ENCODE measurements at places on chromosomes 7 and 10. TPM values are rescaled to one million over a fixed set of nuclear protein-coding genes. Genes with fewer than 3 reads are reported as not detected.

DNA sequence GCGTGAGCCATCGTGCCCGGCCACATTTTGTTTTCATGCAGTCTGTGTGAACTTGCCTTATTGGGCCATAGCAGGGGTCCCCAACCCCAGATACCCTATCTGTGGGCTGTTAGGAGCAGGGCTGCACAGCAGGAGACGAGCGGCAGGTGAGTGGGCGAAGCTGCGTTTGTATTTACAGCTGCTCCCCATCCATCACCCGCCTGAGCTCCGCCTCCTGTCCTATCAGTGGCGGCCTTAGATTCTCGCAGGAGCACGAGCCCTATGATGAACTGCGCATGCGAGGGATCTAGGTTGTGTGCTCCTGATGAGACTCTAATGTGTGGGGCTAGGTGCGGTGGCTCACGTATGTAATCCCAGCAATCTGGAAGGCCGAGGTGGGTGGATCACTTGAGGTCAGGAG, 293.9 kb downstream of the CAMK1D start:
- no peak for DNase-seq

- DNase-seq: no peak
Measured at GRCh38 chr10:62895063-62895462, 78.9 kb upstream of the EGR2 start.

- no peak for DNase-seq
Measured at GRCh38 chr10:94344522-94345122, 18.1 kb downstream of the NOC3L start.

VIPR2 gene
- 4.6 TPM for total RNA-seq

HMX3 gene
- not detected for total RNA-seq

PAPOLB gene
- 0.15 TPM for total RNA-seq

DNA sequence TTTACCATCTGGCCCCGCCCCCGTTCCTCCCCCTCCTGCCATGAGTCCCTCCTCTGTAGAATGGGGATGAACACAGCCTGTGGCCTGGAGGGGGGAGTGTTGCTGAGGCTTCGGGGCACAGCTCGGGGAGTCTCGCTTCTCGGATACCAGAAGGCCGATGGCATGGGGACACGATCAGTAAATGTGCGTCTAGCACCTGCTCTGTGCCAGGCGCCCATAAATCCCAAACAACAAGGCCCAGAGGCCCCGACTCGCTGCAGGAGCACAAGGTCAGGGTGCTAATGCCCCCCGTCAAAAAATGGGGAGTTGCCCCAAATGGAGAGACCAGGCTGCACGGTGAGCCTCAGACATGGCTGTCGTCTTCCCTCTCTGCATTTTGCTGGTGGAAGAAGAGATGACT, 40.7 kb downstream of the JAKMIP3 start:
- no peak for DNase-seq

GRCh38 chr10:31033147-31033546, 1.5 kb upstream of the ZNF438 start:
- DNase-seq: no peak

- no peak for DNase-seq
Measured at GRCh38 chr10:70084189-70084588, 31.5 kb downstream of the MACROH2A2 start.

DNA sequence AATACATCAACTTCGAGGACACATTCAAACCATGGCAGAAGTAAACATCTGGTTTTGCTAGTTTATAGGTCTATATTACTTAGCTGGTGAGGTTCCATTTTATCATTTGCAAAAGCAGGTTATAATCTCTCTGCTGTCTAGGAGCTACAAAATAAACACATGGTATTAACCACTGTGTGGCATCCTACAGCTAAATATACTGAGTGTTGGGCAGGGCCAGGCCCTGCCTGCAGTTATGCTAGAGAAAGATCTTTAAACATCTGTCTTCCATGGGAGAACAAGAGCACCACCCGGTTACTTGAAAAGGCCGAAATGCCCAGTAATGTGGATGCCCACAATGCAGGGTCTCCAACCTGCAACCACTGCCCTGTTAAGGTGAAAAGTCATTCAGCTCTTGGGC, 20.6 kb upstream of the FKBP9 start:
- DNase-seq: no peak

- no peak for DNase-seq
Measured at GRCh38 chr10:1022413-1022812, 3.2 kb downstream of the IDI2 start.

DNA sequence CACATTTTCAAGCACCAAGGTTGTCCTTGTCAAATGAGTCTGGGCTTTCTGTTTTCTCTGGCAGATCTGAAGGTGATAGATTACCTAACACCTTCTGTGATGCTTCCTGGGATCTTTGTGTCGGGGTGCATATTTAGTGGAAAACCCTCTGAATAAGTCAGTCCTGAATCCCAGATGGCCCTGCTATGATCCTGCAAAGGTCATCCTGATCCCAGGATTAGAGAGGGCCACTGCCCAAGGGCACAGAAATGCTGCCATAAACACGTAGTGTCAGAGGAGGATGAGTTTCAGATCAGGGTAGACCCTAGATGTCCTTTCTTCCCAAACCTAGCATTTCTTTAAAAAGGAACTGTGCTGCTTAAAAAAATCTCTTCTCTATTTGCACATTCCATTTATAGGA, 19.0 kb downstream of the AGR2 start:
- DNase-seq: no peak

DNA sequence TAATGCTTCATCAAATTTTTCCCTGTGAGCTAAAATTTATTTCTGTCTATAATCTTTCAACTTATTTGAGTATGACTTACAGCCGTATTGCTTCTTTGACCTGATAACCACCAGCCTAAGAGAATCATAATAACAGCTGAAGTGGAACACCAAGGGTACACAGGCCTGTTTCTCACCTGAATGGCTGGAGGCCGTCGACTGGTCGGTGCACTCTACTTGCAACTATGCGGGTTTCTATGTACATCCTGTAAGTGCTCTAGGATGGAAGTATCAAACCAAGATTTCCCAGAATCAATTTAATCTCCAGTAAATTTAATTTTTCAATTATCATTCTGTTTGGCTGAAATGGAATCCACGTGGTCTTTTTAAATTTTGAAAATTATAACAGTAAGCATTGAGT, 504.8 kb upstream of the PHF14 start:
- no peak for DNase-seq

DNA sequence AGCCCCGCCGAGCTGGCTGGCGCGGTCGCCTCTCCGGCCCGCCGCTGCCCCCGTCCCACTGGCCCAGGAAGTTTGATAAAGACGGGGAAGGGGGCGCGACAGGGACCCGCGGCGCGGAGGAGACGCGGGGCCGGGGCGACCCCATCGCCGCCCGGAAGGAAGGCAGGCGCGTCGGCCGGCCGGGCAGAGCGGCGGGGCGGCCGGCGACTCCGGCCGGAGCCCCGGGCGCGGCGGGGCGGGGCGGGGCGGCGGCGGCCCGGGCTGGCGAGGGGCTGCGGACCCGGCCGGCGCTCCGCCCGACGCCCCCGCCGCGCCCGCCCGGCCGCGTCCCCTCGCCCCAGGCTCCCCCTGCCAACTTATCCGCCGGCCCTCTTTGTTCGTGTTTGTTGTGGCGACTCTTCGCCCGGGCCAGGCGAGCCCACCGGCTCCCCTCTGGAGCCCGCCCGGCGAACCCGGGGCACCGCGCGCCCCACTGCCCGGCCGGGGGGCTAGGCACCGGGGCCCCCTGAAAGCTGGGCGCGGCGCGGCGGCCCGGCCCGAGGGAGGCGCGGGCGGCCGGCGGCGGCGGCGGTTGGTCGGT, 571 bp downstream of the KDM7A start:
- no peak for DNase-seq

DNA sequence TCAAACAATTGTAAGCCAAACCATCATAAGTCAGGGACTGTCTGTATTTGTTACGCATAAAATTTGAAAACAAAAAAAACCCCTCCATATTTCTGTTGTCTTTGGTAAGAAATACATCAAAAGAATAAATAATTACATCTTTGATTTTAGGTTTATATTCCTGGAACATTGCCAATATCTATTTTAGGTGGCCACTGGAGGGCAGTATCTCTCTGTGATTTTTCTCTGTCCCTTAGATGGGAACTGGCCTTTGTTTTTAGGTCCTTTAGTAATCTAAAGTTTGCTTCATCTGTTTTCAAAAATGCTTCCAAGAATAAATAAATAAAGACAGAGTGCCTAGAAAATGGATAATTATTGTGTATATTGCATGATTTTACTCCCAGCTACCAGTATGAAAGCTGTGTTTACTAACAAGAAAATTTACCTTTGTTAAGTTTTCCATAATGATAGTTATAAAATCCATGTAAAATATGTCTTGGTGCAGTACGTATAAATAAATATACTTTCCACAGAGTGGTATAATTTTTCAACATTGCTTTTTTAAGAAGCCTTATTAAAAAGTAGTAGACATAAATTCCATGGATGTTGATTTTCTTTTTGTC, 64.2 kb downstream of the PHYHIPL start:
- DNase-seq: no peak

- DNase-seq: no peak
Measured at GRCh38 chr10:659688-660141, 29.8 kb downstream of the DIP2C start.

GRCh38 chr10:29106287-29106686, 182.6 kb upstream of the LYZL1 start:
- DNase-seq: no peak

GRCh38 chr10:8670461-8670860, 616.0 kb downstream of the GATA3 start:
- no peak for DNase-seq

DYDC2 gene
- not detected for total RNA-seq

OPN1SW gene
- total RNA-seq: not detected

C10orf62 gene
- total RNA-seq: 0.33 TPM

GRCh38 chr10:58950618-58951017, 225.8 kb upstream of the PHYHIPL start:
- DNase-seq: no peak

C10orf105 gene
- total RNA-seq: not detected

DNA sequence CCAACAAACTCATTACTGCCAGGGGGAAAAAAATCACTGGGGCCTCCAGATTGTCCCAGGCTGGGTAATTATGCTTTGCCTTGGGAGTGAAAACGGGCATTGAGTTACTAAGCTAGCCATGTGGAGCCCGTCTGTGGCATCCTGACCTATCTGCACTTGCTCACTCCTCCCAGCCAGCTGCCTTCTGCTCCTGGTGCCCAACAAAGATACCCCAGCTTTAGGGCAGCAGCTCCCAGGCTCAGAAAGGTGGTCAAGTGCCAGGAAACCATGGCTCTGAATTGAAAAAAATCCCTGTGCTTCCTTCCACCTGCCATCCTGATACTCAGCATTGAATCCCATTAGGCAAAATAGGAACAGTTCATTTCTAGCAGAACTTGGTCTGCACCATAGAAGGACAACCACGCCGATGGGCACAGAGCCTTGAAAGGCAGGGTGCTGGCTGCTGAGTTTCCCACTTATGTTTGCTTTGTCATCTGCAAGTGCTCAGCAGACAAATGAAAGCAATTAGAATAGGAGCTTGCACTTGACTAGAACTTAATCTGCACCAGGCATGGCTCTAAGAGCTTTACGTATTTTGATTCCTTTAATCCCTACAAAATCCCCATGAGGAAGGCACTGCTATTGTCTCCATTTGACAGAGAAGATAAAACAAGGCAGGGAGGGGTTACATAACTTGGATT, 42.8 kb downstream of the HSPA12A start:
- no peak for DNase-seq

GRCh38 chr10:51900180-51900579, 200.8 kb upstream of the CSTF2T start:
- no peak for DNase-seq

GRCh38 chr7:155192961-155193640, 104.6 kb upstream of the INSIG1 start:
- no peak for DNase-seq

DNA sequence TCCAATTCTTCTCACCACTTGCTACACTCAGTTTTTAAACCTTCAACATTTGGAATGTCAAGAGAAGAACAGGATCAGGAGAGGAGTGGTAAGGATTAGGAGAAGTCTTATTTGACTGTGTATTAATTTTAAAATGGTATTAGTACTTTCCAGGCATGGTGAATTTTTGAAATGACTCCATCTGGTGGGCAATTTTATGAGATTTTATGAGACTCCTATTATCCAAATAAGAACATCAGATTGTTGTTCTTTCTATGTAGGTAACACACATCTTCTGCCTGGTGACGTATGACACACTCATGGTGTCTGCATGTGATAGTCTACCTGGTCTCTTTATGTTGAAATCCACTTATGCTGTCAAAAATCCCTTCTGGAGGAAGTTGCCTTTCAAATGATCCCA, 51.0 kb downstream of the SLC13A1 start:
- DNase-seq: no peak

- DNase-seq: no peak
Measured at GRCh38 chr7:116258734-116259133, 48.4 kb downstream of the TES start.

DNA sequence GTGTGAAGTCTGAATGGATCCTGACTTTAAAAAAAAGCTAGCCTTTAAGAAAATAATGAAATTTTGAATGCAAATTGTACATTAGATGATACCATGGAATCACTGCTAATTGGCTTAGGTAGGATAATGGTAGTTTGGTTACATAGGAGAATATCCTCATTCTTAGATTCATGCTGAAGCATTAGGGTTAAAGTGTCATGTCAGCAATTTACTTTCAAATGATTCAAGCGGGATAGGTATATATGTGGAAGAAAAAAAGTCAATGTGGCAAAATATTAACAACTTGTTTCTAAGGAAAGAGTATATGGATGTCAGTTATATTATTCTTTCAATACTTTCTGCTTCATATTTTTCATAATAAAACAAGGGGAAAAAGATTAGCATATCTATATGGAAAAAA, 7.5 kb downstream of the HIBADH start:
- no peak for DNase-seq

DNA sequence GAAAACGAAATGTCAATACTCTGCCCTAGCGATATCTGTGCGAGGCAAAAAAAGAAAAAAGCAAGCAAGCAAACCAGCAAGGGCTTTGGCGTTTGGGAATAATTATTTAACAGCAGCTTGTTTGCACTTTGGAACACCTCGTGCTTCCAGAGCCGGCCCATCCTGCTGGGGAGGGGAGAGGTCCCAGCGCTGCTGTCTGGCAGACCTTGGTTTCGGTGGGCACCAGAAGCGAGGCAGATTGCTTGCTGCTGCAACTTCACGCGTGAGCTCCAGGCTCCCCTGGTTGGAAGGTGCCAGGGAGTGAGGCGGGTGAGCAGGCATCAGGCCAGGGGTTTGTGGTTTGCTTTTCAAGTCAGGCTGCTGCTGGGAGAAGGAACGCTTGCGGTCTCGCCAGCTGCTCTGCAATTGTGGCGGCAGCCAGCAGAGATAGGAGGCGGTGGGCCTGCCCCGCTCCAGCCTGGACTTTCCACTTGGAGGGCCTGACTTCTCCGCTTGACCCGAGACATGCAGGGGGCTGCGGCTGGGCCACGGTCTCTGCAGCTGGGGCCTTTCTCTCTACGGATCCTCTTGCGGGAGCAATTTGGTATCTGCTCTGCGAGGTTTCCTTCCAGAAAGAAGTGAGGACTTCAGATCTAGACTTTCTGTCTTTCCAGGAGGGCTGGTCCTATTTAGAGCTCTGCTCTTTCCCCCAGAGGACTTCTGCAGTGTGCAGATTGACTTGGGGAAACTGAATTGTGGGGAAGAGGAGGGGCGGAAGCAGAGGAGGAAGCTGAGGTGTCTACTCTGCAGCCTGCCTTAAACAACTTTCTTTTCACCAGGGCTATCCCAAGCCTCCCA, 131.4 kb downstream of the PRPF18 start:
- DNase-seq: peak; percentile 83
